ENCODE measurements at places on chromosomes 7 and 10.
A peak's percentile ranks its signal among the peaks of the same experiment; 100 is the strongest.

GRCh38 chr7:159038066-159038465 lies 106.6 kb downstream of the VIPR2 start:
- no peak for DNase-seq

DNA sequence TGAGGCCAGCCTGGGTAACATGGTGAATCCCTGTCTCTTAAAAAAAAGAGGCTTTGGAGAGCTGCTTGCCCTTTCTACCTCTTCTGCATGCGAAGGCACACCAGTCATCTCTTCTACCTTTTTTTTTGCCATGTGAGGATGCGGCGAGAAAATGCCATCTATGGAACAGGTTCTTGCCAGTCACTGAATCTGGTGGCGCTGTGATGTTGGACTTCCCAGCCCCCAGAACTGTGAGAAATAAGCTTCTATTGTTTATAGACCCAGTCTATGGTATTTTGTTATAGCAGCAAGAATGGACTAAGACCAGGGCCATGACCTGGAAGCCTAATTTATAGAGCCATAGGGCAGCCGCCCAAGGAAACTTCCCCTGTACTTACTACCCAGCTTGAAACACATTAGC lies 112.9 kb downstream of the HIP1 start:
- no peak for DNase-seq

DNA sequence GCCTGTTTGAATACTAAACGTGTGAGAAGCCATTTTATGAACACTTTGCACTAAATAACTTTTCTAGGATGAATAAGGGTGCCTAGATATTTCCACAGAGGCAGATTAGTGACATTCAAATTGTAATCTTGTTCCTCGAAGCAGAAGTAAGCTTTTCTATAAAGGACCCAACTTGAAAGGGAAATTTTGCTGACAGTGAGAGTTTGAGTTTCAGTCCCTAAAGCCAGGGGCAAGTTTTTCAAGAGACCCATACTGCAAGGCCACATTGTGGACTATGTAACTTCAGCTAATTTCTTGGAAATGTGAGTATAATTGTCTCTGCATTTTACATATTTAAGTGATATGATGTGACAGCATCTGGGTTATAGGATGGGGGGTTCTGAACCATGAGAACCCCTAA lies 387.2 kb upstream of the ETV1 start:
- no peak for DNase-seq

DNA sequence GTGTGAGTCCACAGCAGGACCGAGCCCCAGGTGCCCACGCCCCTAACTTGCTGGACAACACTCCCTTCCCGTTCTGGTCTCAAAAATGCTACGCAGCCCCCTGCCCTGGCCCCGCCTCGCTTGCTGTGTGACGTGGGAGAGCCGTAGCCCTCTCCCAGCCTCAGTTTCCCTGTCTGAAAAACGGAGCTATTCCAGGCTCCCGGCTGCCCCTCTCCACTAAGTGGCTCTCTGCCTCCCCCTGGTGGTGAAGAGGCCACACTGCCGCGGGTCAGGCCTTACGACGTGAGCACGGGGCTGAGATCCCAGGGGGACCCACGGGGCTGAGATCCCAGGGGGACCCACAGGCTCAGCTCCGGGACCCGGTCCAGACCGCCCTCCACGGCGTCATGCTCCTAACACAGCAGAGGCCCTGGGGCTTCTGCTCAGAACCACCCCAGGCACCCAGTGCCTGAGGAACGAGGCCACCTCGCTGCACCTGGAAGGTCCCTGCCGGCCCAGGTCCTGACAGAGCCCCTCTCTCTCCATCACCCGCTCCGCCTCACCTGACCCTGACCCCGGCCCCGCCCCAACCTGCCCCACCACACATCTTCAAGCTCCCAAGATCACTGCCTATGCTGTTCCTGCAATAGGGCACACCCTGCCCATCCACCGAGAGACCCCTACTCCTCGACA lies 26.7 kb downstream of the MICALL2 start:
- DNase-seq = peak; percentile 84
